ENCODE measurements at places on chromosomes 1 and 21.

- no peak for DNase-seq
Observed at GRCh38 chr1:196305216-196305615, 303.0 kb downstream of the KCNT2 start.

GRCh38 chr21:35796844-35797243, 263.5 kb downstream of the SETD4 start:
- DNase-seq: no peak

DNA sequence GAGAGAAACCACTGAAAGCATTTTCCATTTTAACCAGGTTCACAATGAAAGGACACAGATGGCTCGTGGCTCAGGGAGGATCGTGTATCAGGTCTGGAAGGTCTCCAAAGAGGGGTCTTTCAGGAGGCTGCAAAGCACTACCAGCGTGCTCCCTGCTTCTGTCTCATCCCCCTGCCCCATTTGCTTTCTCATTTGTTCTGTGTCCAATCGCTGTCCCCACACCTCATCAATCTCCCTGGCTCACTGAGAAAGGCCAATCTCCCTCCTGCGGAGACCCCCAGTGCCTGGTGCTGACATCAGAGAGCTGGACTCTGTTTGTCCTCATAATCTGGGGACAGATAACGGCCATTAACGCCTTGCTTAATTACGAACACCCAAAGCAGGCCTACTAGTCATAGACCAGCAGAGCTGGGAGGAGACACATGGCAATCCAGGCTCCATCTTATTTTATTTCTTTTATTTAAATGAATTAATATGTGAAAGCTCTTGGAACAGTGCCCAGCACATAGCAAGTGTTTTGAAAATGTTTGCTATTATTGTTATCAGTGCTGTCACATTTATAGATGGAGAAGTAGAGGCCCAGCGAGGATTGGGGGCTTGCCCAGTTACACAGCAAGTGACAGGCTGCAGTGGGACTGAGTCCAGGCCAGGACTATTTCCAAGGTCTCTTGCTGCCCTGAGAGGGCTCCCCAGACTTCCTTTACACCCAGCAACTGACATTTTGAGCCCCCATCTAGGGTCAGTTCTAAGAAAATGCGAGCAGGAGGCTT, 341.0 kb upstream of the USP24 start:
- DNase-seq: no peak

- no peak for DNase-seq
Observed at GRCh38 chr1:11417162-11417561, 61.8 kb upstream of the DISP3 start.

DNA sequence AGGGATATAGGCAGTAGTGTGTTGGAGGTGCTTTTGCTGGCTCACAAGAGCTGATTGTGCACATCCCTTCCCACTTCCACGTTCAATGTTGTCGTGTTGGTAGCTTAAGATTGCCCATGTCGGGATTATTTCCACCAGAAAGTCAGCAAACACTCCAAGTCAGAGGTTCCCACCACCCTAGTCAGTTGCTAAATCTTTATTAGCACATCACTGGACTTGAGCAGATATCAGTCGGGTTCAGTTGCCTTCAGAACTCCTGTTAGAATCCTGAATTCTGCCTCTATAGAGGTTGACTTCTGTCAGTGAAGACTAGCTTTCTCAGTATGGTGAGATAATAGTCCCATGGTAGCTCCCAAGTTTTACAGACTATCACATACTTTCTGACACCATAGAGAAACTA, 10.5 kb downstream of the AGL start:
- DNase-seq: no peak

DNA sequence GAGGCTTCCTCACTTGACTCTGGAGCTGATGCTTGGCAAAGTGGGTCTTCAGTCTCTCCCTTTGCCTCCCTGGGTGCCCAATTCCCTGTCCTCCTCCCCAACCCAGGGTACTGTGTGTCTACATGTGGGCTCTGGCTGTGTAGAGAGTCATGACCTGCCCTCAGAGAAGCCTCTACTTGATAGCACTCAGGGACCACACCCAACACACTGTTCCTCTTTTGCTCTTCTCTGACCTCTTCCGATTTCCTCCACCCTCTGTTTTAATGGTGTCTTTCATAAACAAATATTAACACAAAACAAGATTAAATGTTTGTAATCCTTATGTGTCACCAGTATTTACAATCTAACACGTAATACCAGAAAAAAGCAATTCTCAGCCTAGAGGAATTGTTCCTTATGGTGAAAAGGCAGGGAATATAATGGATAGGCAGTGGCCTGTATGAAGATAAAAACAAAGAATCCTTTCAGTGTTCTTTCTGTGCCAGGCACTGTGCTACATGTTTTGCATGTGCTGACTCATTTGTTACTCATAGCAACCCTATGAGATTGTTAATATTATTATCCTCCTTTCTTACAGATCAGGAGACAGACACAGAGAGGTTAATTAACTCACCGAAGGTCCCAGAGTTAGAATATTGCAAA, 58.2 kb downstream of the HSD3B1 start:
- DNase-seq: no peak

DNA sequence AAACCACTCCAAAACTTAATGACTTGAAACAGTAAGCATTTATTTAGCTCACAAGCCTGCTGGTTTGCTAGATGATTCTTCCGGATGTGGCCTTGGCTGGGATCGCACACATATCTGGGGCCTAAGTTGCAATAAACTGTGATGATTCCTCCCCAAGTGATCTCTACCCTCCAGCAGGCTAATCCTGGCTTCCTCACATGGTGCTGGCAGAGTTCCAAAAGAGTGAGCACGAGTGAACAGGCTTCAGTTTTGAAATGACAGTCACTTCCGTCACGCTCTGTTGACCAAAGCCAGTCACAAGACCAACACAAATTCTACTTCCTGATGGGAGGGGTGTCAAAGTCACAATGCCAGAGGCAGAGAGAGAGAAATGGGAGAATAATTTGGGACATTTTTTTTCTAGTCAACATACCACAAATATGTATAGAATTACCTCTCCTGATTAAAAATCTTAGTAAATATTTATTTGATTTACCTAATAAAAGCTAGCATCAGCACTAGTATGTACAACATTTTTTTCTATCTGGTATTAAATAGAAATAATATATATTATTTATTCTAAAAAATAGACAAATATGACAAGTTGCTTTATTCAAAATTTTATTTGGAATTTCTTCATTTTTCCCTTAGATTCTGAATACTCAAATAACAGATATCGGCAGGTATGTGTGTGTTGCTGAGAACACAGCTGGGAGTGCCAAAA, 292.7 kb downstream of the TPR start:
- DNase-seq: no peak

- DNase-seq: no peak
Observed at GRCh38 chr1:17260264-17260663, 11.4 kb downstream of the PADI3 start.

DNA sequence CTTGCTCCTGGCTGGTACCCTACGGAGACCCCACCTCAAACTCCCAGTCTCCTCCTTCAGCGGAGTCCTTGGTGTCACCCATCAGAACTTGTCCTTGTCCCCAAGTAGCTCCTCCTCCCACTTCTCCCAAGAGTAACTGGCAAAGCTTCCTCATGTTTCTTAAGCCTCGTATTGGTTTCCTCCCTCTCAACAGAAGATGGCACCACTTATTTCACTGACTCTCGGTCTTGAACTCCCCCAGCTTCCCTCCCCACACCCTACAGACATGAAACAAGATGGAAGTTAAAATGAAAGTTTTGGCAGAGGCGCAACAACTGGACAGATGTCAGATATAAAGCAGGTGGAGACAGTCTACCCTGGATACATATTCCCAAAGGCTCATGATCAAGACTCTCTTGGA, 13.4 kb downstream of the RAB7B start:
- no peak for DNase-seq

DNA sequence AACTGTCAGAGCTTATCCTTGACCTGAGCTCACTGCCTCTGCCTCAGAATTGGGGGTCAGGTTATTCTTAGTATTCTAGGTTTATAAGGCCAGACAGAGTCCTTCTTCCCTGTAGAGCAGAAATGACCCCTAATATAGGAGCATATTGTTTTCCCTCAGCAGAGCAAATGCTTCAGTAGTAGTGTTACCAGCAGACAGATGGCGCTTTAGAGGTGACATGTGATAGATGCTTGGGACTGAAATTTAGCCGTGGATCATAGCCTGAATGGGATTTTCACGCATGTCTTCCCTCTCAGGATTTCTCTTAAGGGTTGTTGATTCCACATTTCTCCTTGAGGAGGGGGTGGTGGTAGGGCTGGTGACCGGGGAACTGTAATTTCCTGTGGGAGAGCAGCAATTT, 24.5 kb downstream of the ADARB1 start:
- no peak for DNase-seq

GRCh38 chr1:155591770-155592169, 18.2 kb upstream of the MSTO1 start:
- no peak for DNase-seq

DNA sequence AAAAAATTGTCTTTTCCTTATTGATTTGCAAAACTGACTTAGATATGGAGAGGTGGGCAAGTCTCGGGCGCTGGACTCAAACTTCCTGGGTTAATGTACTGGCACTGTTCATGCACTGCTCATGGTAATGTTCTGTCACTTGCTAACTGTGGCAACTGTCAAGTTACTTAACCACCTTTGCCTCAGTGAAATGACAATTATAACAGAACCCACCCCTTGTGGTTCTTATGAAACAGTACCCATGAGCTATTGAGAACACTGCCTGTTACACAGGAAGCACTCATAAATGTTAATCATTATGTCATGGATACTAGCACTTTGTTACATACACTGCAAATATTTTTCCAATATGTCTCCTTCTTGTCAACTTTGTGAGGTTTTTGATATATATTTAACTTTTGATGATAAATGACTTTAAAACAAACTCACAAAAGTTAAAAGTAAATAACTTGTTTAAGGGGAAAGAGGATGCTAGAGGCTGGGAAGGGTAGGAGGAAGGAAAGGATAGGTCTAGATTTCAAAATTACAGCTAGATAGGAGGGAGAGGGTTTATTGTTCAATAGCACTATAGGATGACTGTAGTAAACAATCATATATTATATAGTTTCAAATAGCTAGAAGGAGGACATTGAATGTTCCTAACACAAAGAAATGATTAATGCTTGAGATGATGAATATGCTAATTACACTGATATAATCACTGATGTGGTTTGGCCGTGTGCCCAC, 342.5 kb downstream of the ADGRL2 start:
- no peak for DNase-seq

DNA sequence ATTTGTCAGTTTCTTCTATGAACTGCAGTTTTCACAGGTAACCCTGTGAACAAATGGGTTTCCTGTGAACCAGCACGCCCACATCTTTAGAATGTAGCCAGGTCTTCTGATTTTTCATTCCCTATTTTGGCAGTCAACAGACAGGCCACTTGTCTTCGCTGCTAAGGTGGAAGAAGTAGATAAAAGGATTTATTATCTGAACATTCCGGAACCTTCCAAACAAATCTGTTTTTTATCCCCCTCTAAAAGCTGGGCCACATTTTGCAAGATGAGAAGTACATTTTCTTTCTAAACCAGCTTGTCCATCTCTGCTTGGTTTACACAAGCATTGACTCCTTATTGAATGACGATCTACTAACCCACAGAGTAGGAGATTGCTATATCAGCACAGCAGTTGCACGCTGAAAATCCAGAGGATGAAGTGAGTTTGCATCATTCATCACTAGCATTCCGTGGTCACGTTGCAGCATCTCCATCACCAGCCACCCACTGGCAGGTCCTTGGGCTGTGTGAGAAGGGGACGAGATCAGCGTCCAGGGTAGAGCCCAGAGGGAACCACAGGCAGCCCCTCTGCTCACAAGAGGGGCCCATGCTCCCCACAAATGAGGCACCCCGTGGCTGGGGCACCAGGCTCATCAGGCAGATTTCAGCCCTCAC, 83.5 kb downstream of the TOMM20 start:
- no peak for DNase-seq

DNA sequence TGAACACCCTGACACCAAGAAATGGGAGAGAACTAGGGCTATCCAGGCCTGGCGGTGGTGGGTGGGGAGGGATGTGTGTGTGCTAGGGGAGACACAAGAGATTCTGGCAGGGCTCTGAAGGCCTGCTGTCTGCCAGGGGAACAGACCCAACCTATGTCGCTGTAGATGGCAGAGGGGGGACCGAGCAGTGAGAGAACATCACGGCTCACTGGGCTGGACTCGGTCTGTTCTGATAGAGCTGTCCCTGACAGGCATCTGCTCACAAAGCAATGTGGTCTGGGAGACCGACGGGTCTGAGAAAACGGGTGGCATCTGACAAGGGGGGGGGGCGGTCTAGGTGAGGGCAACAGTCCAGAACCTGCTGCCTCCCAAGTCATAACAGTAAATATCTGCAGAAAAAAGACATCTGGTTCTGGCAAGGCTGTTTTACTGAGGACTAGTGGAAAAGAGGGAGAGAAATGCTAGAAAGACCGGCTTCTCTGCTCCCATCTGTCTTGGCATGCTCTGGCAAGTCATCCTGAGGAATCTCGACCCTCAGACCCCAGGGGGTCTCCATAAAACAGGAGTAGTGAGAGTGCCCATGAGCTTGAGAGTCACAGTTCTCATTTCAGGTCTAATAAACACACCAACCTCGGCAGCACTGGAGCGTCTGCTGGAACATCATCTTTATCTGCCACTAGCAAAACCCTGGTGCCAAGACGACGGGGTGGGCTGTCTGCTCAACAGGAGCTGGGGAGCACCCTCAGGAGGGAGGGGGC, 36.5 kb downstream of the SLC66A1 start:
- no peak for DNase-seq

DNA sequence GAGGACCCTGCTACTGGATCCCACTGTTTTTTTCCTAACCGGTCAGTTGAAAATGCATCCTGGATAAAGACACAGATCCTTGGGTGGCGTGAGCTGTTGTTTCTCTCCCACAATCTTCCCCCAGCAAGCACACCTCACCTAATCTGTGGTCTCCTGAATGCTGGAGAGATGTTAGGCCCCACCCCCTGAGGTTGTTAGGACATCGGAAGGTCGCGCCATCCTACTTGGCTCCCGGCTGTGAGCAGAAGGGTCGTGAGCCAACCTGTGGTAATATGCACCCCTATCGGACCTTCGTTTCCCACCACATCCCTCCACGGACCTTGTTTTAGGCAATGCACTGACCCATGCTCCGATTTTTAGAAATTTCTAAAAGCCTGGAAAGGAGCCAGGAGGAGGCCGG, 89.9 kb upstream of the IPO9 start:
- peak; percentile 44 for DNase-seq

DNA sequence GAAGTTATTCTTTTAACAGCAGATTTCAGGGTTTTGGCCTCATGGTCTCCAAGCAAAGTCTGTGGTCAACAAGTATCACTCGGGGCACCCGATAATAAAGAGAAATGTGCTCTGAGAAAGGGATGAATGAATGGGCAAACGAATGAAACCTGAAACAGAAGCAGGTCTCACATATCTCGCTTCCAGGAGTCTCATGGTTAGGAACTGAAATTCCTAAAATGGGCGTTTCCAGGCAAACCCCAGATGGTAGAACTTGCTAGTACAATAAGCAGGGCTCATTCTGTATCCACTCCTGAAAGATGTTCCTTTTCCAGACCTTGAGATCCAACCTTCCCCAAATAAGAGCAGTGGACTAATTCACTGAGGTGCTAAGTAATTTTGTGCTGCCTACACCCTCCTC, 87.2 kb downstream of the LAMC2 start:
- DNase-seq: no peak
